ENCODE measurements at places on chromosomes 1 and 21.

- DNase-seq = no peak
Measured at GRCh38 chr1:20063861-20064292, 6.1 kb upstream of the PLA2G5 start.

GRCh38 chr1:184254849-184255248 is 132.0 kb upstream of the C1orf21 start:
- no peak for DNase-seq

DNA sequence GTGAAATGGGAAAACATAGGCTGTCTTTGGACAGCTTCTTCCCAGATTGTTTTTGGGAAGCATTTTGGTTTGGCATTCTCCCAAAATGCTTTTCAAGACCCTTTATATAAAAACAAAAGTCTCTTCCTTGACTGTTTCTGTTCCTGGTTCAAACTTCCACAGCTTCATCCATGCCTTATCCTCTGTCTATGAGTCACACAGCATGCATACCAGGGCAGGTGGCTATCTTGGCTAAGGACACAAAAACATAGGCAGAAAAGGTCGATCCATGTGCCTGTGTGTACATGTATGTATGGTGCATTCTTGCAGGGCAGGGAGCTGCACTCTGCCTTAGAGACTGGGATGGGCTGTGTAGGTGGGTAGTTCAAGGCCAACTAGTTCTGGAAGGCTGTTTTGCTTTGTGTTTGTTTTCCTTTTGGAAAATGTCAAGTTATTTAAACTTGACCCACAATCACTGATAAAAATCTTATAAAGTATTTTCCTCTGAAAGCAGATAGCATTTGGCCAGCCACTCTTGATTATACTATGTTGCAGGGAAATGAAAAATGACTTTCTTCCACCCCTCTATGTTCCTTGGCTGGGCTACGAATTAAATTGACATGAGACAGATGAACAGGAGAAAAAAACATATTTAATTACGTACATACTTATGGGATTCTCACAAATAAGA is 437.0 kb downstream of the SIPA1L2 start:
- DNase-seq = no peak

GRCh38 chr1:65992831-65993271 is 200.2 kb downstream of the PDE4B start:
- no peak for DNase-seq

- DNase-seq = no peak
Measured at GRCh38 chr1:196623079-196623478, 14.8 kb upstream of the KCNT2 start.

- no peak for DNase-seq
Measured at GRCh38 chr1:33517596-33518250, 45.3 kb downstream of the ZSCAN20 start.

DNA sequence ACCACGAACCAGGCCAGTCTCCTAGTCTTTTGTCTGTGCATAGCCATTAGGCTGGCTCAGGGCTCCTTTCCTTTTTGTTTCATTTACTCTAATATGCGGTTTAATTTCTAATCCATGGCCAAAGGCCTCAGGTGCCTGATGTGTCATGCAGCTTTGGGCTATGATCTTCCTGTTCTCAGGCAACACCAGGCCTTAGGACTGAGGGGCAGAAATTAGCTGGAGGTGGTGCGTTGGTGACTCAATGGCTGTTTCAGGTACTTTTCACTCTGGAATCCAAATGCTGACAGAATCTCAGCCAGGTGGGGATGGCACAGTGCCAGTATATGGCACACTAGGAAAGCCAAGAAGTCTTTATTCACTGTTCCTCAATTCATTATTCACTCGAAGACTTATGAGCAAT is 105.3 kb downstream of the CACNA1E start:
- no peak for DNase-seq

DNA sequence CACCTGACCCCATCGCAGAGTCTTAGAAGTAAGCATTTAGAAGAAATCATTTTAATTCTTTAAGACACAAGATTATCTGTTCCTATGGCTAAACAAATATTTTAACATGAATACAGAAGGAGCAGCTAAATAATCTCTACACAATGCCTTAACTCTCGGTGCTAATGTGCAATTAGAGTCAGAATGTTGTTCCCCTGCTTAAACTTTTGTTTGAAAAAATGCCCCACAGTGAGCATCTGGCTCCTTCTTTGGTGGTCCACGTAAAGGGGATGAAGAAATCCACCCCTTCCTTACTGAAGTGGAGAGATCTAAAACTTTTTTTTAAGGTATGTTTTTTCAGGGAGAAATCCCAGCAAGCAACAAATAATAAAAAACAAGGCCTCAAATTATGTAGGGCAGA is 55.2 kb downstream of the SLC45A1 start:
- no peak for DNase-seq

- no peak for DNase-seq
Measured at GRCh38 chr1:208682664-208683013, 438.5 kb upstream of the PLXNA2 start.

DNA sequence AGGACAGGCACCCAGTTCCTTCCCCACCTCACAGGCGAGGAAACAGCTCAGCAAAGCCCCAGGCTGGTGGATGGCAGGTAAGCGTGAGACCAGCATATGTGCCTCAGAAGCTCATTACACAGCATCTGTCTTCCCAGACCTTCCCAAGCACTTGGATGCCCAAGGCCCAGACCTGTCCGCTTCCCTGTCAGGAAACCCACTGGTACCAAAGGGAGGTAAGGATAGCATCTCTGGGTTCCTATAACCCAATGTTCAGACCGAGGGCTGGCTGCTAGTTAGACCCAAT is 3.3 kb downstream of the POFUT2 start:
- no peak for DNase-seq

DNA sequence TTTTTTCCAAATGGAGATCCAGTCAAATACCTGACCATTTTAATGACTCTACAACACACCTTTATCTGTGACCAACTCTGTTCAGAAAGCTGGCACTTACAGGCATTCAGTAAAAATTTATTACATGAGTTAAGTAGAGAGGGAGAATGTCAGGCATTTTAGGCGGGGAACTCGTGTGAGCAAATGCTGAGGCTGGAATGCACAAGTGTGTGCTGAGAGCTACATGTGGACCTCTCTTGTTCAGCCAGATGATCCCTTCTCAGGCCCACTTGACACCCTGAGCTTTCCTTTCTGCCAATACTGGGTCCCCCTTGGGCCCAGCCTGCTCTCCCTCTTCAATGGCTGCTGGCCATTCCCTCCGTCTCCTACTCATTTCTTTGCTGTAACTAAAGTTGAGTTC is 11.7 kb downstream of the PPIH start:
- DNase-seq = no peak

GRCh38 chr1:231676487-231676886 is 49.9 kb downstream of the DISC1 start:
- DNase-seq = no peak

- no peak for DNase-seq
Measured at GRCh38 chr1:5910276-5910620, 82.0 kb downstream of the NPHP4 start.

GRCh38 chr1:42046761-42047507 is 106.3 kb upstream of the GUCA2B start:
- DNase-seq = no peak

GRCh38 chr1:42429603-42430002 is 26.2 kb downstream of the ZMYND12 start:
- DNase-seq = no peak

GRCh38 chr1:239893127-239893731 is 198.5 kb upstream of the FMN2 start:
- no peak for DNase-seq

GRCh38 chr1:19645411-19646251 is 1.5 kb downstream of the NBL1 start:
- DNase-seq = no peak

GRCh38 chr1:32759997-32760623 is 57.0 kb downstream of the YARS1 start:
- peak; percentile 72 for DNase-seq

Data from sciatic nerve (tissue), 2 donors.